Neural progenitor cell (in vitro differentiated cells): ENCODE measurements at places on chromosomes 5 and 9.

- DNase-seq = no peak
These were observed 30.2 kb upstream of the CCNG1 start for GRCh38 chr5:163407034-163407655.

DNA sequence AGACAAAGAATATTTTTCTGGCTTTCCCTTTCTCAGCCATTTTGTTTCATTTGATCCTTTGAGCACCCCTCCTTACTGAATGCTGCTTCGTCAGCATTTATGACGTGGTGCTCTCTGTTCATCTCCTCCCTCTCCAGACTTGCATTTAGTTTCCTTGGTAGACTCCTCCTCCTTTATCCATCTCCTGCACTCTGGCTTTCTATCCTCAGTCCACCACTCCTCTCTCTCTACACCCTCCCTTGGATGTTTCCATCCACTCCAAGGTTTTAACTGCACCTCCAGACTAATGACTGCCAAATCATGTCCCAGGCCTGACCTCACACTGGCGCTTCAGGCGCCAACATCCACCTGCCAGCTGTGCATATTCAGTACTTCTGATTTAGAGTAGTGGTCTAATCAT is 245.4 kb downstream of the RAB3C start:
- no peak for DNase-seq

DNA sequence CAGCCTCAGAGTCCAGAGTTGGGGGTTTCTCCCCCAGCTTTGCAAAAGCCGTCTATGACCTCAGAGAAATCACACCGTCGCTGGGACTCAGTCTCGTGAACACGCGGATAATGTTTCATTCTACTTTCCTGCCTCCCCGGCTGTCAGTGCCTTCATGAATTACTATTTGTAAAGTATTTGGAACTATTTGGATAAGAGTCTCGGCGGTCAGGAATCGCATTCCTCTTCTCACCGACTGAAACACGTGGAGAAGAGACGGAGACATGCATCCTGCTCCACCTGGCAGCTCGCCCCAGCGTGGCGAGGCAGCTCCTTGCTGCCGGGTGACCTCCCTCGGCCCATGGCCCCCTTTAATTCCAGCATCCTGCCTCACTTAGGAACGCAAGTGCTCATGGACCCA is 23.9 kb downstream of the IRX2 start:
- no peak for DNase-seq

- DNase-seq = no peak
These were observed 140.9 kb downstream of the NR3C1 start for GRCh38 chr5:143262393-143263174.

GRCh38 chr5:135377751-135378680 is 21.0 kb downstream of the MACROH2A1 start:
- DNase-seq = no peak

DNA sequence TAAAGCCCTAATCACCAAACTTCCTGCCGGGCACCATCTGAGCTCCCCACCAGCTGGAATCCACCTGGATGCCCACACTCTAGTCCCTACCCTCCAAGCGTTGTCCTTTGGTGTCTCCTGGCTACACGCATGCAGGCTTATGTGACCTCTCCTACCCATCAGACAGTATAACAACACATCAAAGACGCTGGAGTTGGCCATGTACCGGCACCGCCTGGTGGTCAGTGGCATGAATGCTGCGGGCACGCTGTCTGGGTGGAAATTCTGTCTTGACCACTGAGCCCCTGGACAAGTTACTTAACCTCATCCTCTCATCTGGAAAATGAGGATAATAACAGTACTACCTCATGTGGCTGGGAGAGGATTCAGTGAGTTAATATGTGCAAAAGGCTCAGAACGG is 23.4 kb upstream of the CORO2A start:
- DNase-seq = peak; percentile 61

DNA sequence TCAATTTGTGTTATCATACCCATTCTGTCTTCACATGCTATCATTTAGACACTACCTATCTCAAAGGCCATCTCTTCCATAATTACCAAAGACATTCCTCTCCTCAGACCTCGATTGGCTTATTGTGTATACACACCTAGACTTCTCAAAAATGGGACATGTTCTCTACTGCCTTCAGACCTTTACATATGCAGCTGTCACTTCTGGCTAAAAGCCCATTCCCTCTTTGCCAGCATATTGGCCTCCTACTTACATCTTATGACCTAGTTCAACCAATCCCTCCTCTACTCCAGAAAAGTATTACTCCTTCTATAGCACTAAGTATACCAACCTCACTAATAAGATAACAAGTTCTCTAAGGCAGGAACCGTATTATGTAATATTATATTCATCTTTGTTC is 84.4 kb downstream of the RAPGEF6 start:
- no peak for DNase-seq

DNA sequence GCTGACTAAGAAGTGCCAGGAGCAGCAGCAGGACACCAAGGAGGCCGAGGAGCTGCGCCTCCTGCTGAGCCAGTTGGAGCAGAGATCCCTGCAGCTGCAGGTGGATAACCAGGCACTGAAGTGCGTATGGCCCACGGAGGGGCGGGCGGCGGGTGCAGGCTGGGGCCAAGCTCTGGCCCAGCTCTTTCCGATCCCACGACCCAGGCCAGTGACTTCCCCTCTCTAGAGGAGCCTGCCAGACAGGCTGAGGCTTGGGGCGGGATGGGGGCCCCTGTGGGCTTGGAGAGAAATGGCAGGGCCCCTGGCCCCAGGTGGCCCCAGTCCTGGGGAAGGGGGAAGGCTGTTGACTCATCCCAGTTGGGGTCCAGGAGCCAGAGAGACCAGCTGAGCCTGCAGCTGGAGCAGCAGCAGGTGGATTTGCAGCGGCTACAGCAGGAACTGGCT is 3.6 kb downstream of the PTRH1 start:
- peak; percentile 43 for DNase-seq

GRCh38 chr9:6566409-6567139 is 79.0 kb downstream of the GLDC start:
- DNase-seq = no peak

GRCh38 chr9:107847978-107848964 is 358.7 kb upstream of the KLF4 start:
- no peak for DNase-seq

DNA sequence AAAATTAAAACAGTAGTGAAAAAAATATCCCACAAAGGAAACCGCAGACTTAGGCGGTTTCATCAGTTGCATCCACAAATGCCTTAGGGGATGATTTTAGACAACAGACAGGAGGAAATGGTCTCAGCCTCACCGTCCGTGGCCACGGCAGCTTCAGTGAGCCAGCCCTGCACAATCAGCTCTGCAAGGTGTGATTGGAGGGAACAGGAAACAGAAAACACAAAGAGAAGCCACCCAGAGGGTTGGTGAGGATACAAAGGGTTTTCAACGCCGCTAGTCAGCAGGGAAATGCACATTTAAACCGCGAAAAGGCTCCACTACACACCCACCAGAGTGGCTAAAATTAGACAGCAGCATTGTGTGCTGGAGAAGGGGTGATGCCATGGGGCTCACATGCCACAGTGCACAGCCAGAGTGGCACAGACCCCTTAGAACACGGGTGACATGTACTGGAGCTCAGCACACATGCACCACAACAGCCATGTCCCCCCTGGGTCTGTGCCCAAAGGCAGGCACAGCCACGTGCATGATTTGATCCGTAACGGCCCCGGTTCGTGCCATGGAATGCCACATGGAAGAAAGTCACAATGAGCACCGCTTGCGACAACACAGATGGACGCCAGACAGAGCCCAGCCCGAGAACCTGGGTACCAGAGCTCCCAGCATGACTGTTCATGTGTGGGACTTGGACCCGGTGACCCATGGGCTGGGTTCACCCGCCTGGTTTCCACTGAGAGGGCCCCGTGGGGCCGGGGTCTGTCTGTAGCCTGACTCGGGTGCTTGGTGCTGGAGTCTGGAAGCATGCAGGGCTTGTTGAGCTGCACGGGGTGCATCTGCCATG is 18.3 kb upstream of the TERT start:
- DNase-seq = no peak

- no peak for DNase-seq
These were observed 107.0 kb downstream of the NR6A1 start for GRCh38 chr9:124664143-124664542.

DNA sequence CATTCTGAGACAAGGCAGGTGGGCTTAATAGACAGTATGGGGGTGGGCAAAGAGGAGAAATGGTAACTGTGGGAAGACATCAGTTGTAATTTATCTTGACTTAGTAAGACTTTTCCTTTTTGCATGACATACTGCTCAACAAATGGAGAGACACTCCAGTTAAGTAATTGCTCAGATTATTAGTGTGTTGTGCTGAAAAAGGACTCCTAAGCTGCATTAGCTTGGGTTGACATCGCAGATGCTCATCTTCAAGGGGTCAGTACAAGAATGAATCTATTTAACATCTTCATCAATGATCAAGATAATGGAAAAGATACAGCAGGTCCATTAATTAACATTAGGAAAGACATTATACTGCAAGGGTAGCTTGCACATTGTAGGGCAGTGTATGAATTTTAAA is 181.1 kb upstream of the ELAVL2 start:
- no peak for DNase-seq

DNA sequence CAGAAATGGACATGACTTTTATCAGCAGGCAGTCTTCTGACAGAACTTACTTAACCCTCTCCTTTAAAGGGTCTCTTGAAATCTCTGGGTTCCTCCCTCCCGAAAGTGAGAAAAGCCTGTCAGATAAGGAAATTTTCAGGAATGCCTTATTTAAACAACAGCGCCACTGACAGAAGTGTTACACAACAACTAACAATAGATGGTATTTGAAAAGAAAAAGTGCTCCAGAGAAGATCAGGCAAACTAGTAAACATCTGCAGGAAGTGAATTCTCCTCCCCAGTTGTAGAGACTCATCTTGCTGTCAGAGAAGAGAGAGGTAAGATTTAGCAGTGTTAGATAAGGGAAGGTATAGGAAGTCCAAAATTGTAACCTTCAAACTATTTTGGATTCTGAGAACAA is 107.2 kb upstream of the NFIL3 start:
- DNase-seq = no peak

DNA sequence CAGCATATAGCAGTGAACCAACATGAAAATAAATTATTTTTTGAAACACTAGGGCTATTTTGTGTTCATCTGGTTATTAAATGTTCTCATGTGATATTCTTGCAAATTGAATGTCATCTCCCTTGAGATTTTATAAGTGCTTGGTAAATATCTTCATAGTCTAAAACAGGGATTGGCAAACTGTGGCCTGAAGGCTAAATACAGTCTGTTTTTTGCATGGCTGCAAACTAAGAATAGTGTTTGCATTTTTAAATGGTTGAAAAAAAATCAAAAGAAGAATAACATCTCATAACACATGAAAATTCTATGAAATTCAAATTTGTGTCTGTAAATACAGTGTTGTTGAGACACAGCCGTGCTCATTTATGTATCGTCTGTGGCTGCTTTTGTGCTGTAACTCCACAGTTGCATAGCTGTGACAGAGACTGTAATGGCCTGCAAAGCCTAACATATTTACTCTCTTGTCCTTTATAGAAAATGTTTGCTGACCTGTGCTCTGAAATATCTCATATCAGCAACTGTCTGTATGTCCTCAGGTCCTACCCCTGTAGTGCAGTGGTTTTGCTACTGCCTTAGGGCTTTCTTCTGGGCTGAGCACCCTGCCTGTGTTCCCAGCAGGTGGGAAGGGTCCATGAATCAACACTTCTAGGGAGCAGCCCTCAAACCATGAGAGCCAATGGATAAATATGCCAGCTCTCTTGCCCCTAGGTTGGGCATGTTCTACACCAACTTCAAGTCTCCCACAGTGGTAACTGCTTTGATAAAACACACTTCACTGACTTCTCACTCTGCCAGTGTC is 41.7 kb upstream of the ARRDC3 start:
- peak; percentile 6 for DNase-seq

GRCh38 chr9:119005162-119005561 is 364.1 kb downstream of the BRINP1 start:
- peak; percentile 55 for DNase-seq
